ENCODE measurements at places on chromosomes 3 and 15.

- no peak for DNase-seq
Measured at GRCh38 chr3:52568069-52568468, 31.7 kb downstream of the UQCC5 start.

DNA sequence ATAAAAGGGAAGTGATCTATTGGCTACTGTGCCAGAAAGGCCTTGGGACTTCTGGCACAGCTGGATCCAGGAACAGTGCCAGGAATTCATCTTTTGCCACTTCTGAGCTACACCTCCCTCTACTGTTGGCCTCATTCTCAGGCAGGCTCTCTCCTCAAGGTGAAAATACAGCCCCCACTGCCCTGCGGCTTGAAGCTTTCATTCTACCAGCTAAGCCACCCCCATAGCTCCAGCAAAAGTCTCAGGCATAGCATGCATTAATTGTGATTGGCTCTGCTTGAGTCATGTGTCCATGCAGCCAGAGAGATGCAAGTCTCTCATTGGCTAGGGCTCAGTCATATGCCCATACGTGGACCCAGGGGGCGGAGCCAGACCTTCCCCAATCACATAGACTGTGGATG lies 142.4 kb downstream of the TPRA1 start:
- DNase-seq, result no peak

- DNase-seq, result no peak
Measured at GRCh38 chr3:149605902-149606301, 51.9 kb downstream of the WWTR1 start.

- DNase-seq, result no peak
Measured at GRCh38 chr15:91515188-91515754, 338.2 kb upstream of the SLCO3A1 start.

DNA sequence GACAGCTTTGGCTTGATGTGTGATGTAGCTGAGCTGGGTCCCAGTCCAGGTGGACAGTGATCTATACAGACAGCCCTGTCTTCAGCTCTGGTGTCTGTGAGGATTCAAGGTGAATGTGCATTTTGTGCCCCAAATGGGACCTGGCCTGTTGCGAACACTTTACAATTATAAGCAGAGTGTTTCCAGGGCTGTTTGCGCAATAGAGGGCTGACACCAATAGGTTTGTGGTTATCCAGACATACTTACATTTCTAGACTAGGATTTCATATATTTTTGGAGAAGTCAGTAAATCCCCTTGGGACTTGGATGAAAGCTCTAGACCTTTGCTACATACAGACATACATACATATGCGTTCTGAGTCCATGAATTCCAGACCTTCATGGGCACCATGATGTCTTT lies 4.2 kb upstream of the TATDN2 start:
- DNase-seq, result no peak

Data from GM13977 (cell line).